T-helper 17 cell (primary cell): ENCODE measurements at places on chromosomes 13 and 19. TPM values are rescaled to one million over a fixed set of nuclear protein-coding genes. Genes with fewer than 3 reads are reported as not detected.

ZNF132 gene
- total RNA-seq: 0.76 TPM

DNA sequence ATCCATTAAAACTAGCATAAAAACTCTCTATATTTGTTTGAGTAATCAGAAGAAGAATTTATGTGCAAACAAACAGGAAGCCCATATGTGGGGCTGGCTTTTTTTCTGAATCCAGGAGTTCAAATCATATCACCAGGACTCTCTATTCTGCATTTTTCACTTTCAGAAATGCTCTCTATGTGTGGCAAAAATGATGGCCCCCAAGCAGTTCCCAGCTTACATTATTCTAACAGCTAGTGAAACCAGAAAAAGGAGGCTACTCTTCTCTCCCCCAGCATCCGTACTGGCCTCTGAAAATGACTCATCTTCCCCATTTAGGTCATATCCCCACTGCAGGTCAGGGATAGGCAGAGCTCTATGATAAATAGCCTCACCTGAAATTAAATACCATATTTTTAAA, 20.4 kb downstream of the RBM26 start:
- no peak for DNase-seq
- no peak overlapping the region for H3K4me3 ChIP-seq
- H3K27me3 ChIP-seq: no peaks in the 10 kb centered on the region
- no peak overlapping the region for H3K27ac ChIP-seq

DNA sequence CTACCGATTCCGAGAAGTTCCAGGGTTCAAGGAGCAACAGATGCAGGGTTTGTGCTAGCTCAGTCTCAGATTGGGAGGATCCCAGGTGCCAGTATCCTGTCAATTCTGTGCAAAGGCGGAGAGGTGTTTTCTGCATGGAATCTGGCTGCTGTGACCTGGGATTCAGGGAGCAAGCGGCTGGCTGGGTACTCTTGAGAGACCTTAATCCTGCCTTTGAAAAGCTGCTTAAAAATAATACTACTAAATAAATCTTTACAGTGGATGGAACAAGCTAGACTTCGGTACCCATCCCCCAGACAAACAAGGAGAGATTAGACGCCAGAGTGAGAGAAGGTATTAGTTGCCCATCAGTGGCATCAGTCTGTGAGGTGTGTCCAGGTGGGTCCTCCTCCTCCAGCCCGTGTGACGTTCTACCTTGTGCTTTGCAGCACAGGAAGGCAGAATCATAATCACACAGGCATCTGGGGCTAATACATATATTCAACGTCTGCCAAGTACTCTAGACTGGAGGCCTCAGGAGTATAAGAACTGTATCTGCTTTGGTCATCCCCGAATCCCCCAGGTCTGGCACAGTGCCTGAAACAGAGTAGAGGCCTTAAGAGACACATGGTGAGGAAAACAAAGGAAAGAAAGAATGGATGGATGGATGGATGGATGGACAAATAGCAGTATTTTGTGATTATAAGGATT, 230.6 kb downstream of the ZNF536 start:
- no peak overlapping the region for H3K4me3 ChIP-seq
- H3K4me1 ChIP-seq: no peaks in the 10 kb centered on the region
- H3K36me3 ChIP-seq: no peaks in the 10 kb centered on the region
- peaks cover 10% of the 10 kb centered on the region for H3K27me3 ChIP-seq
- no peak for DNase-seq

DNA sequence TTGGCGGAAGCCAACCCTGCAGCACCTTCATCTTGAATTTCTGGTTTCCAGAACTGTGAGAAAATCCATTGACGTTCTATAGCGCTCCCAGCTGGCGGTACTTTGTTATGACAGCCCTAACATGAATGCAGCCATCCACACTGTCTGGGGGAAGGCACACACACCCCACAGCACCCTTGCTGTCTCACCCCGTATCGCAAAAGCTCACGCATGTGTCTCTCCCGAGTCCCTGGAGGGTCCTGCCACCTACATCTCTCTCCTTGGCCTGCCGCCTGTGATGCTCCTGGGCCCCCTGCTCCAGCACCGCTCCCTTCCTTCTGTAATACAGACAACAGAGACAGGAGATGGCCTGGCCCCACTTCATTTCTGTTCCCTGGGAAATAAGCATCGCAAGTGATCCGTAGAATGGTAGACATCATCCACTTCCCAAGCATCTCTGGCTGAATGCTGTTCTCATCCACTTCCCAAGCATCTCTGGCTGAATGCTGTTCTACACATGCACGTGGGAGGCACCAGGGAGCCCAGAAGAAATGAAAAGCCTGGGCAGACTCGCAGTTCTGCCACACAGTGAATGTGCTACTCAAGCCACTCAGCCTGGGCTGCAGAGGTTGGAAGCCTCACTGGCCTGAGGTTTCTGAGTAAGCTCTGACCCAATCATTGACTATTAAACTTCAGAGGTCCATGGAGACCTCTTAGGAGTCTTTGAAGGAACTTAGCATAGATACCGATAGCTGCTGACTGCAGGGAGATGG, 29.6 kb downstream of the EPN1 start:
- H3K27me3 ChIP-seq: peaks cover 5% of the 10 kb centered on the region
- no peak overlapping the region for H3K27ac ChIP-seq
- H3K4me1 ChIP-seq: peaks cover 3% of the 10 kb centered on the region

- H3K27me3 ChIP-seq: peaks cover 39% of the 10 kb centered on the region
- H3K36me3 ChIP-seq: no peaks in the 10 kb centered on the region
- no peak overlapping the region for H3K4me3 ChIP-seq
These were observed 47.5 kb upstream of the RNF113B start for GRCh38 chr13:98224557-98224956.

IL17D gene
- not detected for total RNA-seq

GRCh38 chr19:30406220-30407067, 34.3 kb downstream of the ZNF536 start:
- no peak overlapping the region for H3K4me3 ChIP-seq
- no peak overlapping the region for H3K27ac ChIP-seq
- DNase-seq: no peak
- H3K4me1 ChIP-seq: no peaks in the 10 kb centered on the region
- no peaks in the 10 kb centered on the region for H3K27me3 ChIP-seq
- no peaks in the 10 kb centered on the region for H3K36me3 ChIP-seq

- peak overlapping the region; percentile 92 for H3K4me3 ChIP-seq
- no peak for DNase-seq
- peaks cover 33% of the 10 kb centered on the region for H3K4me1 ChIP-seq
- H3K36me3 ChIP-seq: no peaks in the 10 kb centered on the region
- peak overlapping the region; percentile 92 for H3K27ac ChIP-seq
- H3K27me3 ChIP-seq: no peaks in the 10 kb centered on the region
These were observed 2.0 kb downstream of the UHRF1 start for GRCh38 chr19:4911314-4911713.

ADGRE1 gene
- 6.6 TPM for total RNA-seq

DNA sequence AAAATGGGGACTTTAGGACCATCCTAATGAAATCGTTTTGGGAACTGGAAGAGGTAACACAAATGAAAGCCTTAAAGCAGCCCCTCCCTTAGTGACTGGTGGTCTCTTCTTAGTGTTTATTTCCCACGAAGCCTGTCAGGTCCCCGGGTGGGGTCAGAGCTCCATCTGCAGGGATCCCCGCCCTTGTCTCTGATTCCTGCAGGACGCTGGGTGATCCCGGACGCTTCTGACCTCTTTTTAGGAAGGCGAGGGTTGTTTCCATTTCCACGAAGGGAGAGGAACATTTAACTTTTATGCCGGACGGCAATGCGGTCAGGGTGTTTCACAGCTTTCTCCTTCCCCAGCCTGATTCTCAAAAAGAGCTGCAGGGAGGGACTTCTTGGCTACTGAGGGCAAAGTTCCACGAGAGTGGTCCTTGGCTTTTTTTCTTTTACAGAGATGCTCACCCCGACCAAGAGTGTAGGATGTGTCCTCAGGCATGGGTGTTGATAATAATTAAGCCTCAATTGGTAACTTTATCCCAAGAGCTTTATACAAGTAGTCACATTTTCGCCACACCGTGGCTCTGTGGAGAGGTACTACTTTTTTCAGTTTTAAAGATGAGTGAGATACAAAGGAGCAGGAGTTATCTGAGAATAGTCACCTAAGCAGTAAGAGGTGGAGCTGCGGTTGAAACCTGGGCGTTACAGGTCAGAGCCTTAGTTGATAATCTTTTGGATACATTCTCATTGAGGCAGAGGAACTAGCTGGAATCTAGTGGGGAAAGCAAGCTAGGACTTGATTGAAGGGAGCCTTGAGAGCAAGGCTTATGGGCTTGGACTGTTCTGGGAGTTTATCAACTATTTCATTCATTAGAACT, 813 bp downstream of the ZNF284 start:
- DNase-seq: no peak
- H3K27me3 ChIP-seq: no peaks in the 10 kb centered on the region
- H3K36me3 ChIP-seq: peaks cover 2% of the 10 kb centered on the region
- H3K4me3 ChIP-seq: peak overlapping the region; percentile 88
- peak overlapping the region; percentile 66 for H3K27ac ChIP-seq

- no peaks in the 10 kb centered on the region for H3K36me3 ChIP-seq
- no peaks in the 10 kb centered on the region for H3K4me1 ChIP-seq
- no peak overlapping the region for H3K4me3 ChIP-seq
- H3K27ac ChIP-seq: no peak overlapping the region
- no peaks in the 10 kb centered on the region for H3K27me3 ChIP-seq
These were observed 659.0 kb downstream of the SLITRK6 start for GRCh38 chr13:85140192-85140591.

DNA sequence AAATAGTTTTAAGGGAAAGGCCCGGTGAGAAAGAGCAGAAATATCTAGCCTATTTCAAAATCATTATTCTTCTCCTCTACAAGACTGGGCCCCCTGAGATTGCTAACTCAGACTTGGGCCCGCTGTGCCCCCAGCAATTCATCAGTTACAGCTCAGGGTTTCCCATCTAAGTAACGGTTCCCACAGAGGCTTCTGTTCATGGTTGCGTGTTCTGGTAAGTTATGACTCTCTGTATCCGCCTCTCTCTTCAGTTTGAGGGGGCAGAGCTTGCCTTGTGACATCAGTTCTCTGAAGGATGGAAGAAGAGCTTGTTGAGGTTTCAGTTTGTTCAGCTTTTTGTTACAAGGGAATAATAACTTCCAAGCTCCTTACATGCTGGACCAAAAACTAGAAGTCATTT, 11.6 kb downstream of the ZNF57 start:
- H3K4me3 ChIP-seq: no peak overlapping the region
- no peak for DNase-seq
- peak overlapping the region; percentile 8 for H3K27ac ChIP-seq
- peaks cover 13% of the 10 kb centered on the region for H3K4me1 ChIP-seq
- H3K27me3 ChIP-seq: no peaks in the 10 kb centered on the region

MYO1F gene
- total RNA-seq: 270 TPM

GRCh38 chr13:65292488-65292901, 1937.6 kb downstream of the PCDH9 start:
- no peaks in the 10 kb centered on the region for H3K4me1 ChIP-seq
- H3K36me3 ChIP-seq: no peaks in the 10 kb centered on the region
- no peaks in the 10 kb centered on the region for H3K27me3 ChIP-seq
- no peak overlapping the region for H3K27ac ChIP-seq
- no peak overlapping the region for H3K4me3 ChIP-seq
- DNase-seq: no peak

MPHOSPH8 gene
- 56.5 TPM for total RNA-seq

TNNT1 gene
- total RNA-seq: not detected

DNA sequence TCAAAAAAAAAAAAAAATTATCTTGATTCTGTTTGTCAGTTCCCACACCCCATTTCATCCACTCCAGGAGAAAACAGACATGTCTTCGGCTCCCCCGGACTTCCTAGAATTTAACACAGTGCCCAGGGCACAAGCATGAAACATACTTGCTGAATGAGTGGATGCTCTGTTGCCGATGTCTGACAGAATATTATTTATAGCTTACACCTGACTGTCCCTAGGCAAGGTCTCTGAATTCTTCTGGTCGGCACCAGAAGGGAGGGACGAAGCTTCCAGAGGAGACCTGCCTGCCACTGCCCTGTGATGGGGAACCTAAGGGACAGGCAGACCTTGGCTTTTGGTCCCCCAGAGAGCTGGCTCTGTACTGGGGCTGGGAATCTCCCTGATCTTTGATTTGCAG, 43.9 kb upstream of the PEG3 start:
- DNase-seq: no peak
- no peaks in the 10 kb centered on the region for H3K27me3 ChIP-seq
- no peak overlapping the region for H3K4me3 ChIP-seq
- no peak overlapping the region for H3K27ac ChIP-seq
- H3K4me1 ChIP-seq: no peaks in the 10 kb centered on the region

- DNase-seq: no peak
- no peaks in the 10 kb centered on the region for H3K4me1 ChIP-seq
- peaks cover 28% of the 10 kb centered on the region for H3K27me3 ChIP-seq
- H3K4me3 ChIP-seq: no peak overlapping the region
- no peak overlapping the region for H3K27ac ChIP-seq
These were observed 57.2 kb downstream of the CHST8 start for GRCh38 chr19:33678796-33679585.

NAPSA gene
- 0.99 TPM for total RNA-seq

- H3K4me1 ChIP-seq: peaks cover 26% of the 10 kb centered on the region
- no peak for DNase-seq
- peaks cover 2% of the 10 kb centered on the region for H3K36me3 ChIP-seq
- no peaks in the 10 kb centered on the region for H3K27me3 ChIP-seq
- H3K27ac ChIP-seq: no peak overlapping the region
- no peak overlapping the region for H3K4me3 ChIP-seq
These were observed 78.2 kb downstream of the RASA3 start for GRCh38 chr13:114054264-114054663.

- DNase-seq: no peak
- no peak overlapping the region for H3K27ac ChIP-seq
- H3K27me3 ChIP-seq: no peaks in the 10 kb centered on the region
- peaks cover 2% of the 10 kb centered on the region for H3K36me3 ChIP-seq
These were observed 106.5 kb downstream of the ATP11A start for GRCh38 chr13:112796190-112796915.

GRCh38 chr13:52001120-52001731, 10.0 kb downstream of the ATP7B start:
- peak overlapping the region; percentile 34 for H3K27ac ChIP-seq
- DNase-seq: no peak
- peaks cover 47% of the 10 kb centered on the region for H3K27me3 ChIP-seq
- H3K36me3 ChIP-seq: no peaks in the 10 kb centered on the region

DNA sequence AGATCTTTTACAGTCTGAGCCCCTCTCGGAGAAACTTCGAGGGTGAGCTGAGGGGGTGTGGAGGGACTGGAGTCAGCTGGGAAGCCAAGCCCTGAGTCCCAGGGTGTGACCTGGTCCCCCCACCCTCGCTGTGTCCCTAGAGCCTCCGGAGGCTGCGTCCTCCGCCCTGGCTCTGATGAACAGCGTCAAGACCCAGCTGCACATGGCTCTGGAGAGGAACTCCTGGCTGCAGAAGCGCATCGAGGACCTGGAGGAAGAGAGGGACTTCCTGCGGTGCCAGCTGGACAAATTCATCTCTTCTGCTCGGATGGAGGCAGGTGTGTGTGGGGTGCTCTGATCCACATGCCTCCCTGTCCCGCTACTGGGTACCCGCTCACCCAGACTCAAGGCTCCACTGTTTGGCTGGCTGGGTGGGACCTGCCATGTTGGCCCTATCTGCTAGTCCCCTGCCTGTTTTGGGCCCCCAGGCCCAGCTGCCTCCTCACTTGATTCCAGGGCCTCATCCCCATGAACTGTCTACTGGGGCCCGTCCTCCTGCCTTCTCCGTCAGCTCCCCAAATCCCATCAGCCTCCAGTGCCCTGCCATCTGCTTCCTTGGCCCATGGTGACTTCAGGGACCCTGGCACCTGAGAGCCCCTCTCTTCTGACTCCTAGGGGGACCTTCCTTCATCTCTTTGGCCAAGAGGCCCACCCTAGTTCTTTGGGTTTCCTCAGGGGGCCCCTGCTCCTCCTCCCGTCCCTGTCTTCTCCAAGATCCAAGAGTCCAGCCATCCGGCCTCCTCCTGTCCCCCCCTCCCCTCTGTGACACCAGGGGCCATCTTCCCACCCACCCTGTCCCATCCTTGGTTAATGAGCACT, 1.5 kb downstream of the CCDC106 start:
- peaks cover 22% of the 10 kb centered on the region for H3K4me1 ChIP-seq
- H3K27ac ChIP-seq: peak overlapping the region; percentile 77
- H3K4me3 ChIP-seq: peak overlapping the region; percentile 85
- no peaks in the 10 kb centered on the region for H3K27me3 ChIP-seq
- no peaks in the 10 kb centered on the region for H3K36me3 ChIP-seq
